ENCODE measurements at places on chromosomes 7 and 10.

DNA sequence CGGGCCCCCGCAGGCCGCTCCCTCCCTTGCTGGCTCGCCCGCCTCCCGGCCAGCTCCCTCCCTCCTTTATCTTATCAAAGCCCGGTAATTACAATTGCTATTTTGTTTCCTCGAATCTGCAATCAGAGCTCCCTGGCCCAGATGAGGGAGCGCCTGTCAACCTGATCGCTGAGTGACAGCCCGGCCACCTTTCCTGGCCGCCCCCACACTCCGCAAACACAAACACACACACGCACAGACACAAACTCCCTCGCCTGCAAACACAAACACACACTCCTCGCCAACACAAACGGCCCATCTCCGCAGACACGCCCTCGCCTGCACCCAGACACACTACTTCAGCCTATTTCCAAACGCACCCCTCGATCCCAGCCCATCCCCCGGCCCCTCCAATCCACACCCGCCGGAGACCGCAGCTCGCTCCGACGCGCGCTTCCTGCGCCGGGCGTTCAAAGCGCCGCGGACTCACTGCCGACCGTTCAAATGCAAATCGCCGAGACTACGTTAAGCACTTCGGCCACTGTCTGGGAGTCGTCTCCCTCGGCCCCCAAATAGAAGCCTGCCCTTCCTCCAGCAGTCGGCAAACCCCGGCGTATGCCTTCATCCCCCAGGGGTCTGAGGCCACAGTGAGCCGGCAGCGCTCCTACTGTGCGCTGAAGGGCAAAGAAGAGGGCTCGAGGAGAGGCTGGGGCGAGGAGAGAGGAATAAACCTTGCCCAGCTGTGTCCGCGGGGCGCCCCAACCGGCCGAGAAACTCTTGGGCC, 3.0 kb upstream of the FGF8 start:
- DNase-seq, result no peak

DNA sequence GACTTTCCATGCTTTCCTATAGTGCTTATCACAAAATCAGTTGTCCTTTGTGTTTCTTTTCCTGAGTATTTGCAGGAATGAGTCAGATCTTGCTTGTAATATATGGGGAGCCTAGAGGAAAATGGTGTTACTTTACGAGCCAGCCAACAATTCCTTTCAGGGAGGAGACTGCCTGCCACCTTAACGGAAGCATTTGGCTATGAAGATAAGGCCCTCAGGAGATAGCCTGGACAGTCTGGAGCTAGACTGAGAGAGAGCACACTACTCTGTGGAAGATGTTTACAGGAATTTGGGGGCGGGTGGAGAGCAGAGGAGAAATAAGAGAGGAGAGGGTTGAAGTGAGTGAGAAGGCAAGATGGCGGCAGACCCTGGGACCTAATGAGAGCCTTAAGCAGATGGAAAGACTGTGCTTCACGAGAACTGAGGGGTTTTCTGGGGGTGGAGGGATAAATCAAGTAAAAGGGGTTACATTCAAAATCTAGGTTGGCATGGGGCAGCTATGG, 126.3 kb downstream of the SNX10 start:
- no peak for DNase-seq

GRCh38 chr10:78744491-78745090, 324.2 kb upstream of the ZMIZ1 start:
- DNase-seq, result no peak

DNA sequence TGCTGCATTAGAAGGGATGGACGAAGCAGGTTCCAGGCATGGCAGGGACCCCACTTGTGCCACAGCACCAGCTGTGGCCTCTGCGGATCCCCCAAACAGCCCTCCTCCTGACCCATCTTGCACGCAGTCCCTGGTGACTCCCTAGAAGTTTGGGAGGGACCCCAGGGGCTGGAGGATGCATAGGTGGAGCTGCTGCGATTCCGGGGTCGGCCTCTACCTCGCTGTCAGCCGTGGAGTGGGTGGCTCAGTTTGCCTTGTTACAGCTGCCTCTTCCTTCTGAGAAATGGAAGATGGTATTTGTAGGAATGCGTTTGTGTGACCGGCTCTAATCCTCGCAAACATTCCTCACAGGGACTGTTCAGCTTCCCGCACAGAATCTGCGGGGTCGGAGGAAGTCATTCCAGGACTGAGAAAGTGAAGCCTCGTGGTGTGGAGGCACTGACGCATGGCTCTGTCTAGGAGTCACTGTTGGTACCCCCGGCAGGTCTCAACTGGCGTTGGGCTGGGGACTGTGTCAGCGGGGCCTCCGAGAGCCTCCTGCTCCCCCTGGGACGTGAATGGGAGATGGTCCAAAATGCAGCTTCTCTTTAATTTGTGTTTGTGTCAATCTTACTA, 17.5 kb downstream of the PWWP2B start:
- DNase-seq, result no peak
